Stimulated activated CD8-positive, alpha-beta memory T cell treated with anti-CD3 and anti-CD28 coated beads, Interleukin-4, amount 100 ng/mL, for 1 hour (primary cell): ENCODE measurements at places on chromosomes 7 and 10.

DNA sequence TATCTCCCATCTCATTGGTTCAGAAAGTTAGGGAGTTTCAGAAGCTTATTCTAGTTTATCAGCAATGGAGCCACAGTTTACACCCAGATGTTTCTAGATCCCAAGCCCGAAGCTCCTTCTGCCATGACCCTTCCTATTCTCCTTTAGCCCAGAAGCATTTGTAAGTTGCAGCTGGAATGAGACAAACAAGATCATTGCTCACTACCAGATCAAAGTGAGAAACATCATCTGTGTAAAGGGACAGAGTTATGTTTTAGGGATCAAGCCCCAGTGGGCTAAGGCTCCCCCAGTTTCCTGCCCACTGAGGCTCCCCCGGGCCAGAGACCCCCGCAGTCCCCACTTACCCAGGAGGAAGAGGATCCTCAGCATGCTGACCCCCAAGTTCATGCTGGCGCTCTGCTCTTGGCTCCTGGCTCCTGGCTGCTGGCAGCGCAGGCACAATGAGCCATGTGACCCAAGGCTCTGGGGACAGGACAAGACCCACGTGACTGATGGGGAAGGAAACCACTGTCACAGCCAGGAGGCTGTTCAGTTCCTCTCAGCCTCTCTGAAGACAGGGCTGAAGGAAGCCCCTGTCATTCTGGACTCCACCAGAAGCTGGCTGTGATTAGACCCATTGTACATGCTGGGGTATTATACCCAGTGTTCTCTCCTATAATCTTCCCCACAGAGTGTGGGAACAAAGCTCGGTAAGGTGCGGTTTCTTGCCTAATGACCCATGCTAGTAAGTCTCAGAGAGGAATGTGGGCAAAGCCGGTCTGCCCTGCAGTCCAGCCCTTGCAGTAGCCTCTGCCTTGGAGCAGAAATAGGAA lies at the start of gene TMEM273:
TSS of gene TMEM273 (minus strand) at position 442 of the 812 bp plus-strand sequence. CDS start at position 387, 55 bp downstream.
- no peak for DNase-seq

GRCh38 chr7:107043491-107043890 lies 1.0 kb upstream of the PRKAR2B start:
- DNase-seq: no peak

- DNase-seq: no peak
Observed at GRCh38 chr7:129550693-129551360, 48.5 kb downstream of the SMKR1 start.

DNA sequence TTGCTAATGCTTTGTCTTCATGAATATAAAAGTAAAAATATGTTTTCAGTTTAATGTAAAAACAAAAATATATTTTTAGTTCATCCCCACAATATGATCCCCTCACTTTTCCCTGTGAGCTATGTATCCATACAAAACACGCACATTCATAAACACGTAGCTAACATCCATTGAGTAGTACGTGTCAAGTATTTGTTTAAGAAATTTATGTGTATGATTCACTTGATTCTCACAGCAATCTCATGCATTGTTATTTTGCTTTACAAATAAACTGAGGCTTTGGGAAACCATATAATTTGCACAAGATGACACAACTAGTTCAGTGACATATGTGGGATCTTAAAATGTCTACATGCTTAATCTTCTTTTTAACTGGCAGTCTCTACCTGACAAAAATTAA lies 329.6 kb upstream of the SEMA3C start:
- DNase-seq: no peak

DNA sequence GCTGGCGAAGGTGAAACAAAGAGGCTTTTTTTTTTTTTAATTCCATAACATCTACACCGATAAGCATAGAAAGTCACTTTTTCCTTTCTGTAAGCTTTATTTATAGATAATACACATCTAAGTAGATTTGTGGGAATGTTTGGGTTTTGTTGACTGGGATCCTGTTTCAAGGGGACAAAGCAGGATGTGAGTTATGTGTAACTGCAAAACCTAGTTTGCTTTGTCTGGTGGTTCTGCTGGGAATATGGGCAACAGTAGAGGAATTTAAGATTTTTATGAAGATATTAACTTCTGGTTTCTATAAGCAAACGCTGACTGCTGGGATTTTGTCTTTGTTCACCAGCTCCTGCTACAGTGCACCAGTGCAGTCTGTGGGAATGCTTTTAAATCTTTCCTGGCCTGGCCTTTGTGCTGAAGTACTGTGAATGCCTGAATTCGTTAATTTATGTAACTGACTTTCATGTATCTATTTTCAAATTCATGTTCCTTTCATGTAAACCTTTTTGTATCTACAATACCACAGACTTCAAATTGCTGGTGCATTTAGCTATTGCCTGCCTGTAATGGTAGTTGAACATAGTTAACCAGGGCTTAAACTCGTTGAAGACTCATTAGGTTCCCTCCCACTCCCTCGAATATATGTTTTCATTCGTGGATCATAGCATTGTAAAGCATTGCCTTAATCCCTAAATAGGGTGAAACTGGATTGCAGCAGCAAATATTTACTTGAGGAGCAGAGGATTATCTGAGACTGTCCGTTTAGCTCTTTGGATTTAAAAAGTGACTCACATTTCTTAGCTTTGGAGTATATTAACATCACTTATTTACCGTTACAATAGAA lies 1.5 kb downstream of the KLHL7 start:
- DNase-seq: no peak

- DNase-seq: no peak
Observed at GRCh38 chr7:116579835-116580234, 55.0 kb downstream of the CAV1 start.

DNA sequence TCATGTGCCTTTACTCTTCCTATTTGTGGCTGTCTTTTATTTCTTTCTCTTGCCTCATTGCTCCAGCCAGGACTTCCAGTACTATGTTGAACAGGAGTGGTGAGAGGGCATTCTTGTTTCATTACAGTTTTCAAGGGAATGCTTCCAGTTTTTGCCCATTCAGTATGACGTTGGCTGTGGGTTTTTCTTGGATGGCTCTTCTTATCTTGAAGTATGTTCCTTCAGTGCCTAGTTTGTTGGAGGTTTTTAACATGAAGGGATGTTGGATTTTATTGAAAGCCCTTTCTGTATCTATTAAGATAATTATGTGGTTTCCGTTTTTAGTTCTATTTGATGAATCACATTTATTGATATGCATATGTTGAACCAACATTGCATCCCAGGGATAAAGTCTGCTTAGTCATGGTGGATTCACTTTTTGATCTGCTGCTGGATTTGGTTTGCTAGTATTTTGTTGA lies 96.8 kb downstream of the GLCCI1 start:
- DNase-seq: no peak

DNA sequence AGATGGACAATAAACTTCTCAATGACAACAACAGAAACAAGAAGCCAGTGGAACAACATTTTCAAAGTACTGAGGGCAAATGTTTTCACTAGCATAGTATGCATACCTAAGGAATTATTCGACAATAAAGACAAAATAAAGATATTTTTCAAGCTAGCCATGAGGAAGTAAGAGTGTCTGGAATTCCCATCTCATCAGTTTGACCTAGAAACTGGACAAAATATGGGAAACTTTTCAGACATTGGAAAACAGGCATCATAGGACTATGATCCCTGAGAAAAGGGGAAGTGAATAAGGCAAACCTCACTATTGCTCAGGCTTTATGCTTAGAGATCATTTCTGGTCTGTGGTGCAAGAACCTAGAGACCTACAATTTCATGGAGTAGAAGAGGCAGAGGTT lies 86.3 kb downstream of the OAT start:
- DNase-seq: no peak

GRCh38 chr7:42940985-42941847 lies 9.0 kb downstream of the MRPL32 start:
- peak; percentile 58 for DNase-seq

GRCh38 chr7:35761871-35762677 lies 38.8 kb upstream of the SEPTIN7 start:
- DNase-seq: no peak

DNA sequence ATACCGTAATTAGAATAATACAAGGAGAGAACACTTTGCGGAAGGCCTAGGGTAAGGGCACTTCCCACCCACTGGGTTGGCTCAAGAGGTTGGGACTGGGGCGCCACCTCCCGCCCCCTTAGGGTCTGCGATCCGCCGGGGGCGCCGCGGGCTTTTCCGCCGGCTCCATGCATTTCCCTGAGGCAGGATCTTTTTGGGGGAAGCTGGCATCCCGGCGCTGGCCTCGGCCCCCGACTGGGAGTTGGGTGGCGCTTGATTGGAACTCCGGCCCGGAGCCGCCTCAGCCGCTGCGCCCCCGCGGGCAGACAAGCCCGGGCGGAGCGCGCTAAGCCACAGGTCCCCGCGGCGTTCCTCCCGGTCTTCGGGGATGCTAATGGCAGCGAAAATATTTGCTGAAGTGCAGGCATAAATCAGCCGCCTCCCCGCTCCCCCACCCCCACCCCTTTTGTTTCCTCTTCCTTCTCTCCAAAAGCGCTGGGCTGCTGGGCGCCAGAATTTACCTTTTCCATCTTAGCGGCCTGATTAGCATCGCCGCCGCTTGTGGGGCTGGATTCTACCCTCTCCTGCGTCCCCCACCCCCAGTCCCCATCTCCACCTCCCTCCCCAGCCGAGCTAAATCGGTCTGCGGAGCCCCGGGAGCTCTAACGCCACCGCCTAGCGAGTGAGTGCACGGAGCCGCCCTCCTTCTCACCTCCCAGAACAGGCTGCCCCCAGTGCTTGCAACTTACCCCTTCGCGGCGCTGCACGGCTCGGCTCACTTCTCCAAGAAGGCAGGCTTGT lies 5.1 kb downstream of the UNC5B start:
- DNase-seq: no peak

GRCh38 chr10:133405844-133406527 lies 12.0 kb downstream of the MTG1 start:
- no peak for DNase-seq

DNA sequence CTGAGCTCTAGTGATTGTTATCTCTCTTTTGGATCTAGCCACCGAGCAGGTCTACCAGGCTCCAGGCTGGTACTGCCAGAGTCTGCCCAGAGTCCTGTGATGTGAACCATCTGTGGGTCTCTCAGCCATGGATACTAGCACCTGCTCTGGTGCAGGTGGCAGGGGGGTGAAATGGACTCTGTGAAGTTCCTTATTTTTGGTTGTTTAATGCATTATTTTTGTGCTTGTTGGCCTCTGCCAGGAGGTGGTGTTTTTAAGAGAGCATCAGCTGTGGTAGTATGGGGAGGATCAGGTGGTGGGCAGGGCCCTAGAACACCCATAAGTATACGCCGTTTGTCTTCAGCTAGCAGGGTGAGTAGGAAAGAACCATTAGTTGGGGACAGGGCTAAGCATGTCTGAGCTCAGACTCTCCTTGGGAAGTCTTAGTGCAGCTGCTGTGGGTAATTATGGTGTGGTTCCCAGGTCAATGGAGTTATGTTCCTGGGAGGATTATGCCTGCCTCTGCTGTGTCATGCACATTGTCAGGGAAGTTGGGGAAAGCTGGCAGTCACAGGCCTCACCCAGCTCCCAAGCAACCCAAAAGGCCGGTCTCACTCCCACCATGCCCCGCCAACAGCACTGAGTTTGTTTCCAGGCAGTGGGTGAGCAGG lies 81.8 kb downstream of the NPSR1 start:
- no peak for DNase-seq

DNA sequence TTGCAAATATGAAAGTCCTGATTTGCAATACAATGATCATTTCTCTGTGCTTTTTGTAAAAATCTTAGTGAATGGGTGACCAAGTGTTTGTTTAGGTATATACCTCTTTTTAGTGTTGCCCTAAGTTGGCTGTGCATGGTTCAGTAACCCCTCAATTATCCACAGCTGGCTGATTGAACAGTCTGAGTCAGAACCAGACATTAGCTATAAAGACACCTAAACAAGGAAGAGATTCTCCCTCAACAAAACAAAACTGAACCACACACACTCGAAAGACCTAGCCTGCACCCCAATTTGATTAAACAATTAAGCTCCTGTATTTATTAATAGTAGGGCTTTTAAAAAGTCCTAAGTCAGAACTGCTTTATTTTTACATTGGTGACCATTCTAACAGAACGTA lies 2.8 kb downstream of the RSBN1L start:
- no peak for DNase-seq

DNA sequence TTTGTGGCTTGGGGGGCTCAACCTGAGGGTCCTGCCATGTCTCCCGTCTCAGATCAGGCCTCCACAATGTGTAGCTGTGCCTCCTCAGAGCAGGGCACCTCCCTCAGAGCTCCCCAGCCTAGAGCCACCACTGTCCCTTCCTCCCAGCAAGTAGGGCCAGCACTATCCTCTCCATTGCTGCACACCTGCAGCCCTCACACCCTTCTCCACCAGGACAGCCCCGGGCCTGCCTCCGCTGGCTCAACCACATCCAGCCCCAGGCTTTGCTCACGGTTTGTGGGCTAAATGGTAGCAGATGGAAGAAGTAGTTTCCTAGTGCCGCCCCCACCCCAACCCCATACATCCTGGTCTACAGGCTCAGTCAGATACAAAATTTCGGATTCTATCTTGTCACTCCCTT lies 10.1 kb downstream of the NFKB2 start:
- DNase-seq: no peak

DNA sequence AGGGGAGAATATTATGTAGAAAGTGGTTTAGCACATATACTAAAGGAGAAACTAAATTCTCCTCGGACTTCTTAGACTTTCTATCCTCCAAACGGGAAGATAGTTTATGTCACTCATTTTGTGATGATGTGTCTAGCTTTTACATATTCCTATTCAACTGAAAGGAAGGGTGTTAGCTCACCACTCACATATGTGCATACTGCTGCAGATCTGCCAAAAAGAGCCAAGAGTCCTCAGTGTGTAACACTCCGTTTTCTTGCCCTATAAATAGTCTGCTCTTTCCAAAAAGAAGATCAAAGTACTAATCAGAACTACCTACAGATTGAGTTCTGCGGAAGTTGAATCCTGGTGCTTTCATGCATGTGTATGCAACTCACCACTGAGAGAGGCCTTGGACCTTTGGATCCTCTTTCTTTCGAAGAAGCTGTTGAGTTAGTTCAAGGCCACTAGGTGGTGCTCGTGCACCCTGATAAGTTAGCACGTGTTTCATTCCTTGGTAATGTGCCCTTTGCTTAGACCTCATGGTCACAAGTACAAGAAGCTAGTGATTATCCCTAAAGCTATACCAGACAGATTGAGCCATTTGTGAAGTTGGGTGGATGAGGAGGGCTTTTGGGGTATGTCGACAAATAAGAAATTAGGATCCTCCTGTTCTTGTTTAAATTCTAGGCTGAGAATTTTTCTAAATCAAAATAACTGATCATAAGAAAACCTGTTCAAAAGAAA lies 14.1 kb downstream of the YAE1 start:
- DNase-seq: peak; percentile 61

DNA sequence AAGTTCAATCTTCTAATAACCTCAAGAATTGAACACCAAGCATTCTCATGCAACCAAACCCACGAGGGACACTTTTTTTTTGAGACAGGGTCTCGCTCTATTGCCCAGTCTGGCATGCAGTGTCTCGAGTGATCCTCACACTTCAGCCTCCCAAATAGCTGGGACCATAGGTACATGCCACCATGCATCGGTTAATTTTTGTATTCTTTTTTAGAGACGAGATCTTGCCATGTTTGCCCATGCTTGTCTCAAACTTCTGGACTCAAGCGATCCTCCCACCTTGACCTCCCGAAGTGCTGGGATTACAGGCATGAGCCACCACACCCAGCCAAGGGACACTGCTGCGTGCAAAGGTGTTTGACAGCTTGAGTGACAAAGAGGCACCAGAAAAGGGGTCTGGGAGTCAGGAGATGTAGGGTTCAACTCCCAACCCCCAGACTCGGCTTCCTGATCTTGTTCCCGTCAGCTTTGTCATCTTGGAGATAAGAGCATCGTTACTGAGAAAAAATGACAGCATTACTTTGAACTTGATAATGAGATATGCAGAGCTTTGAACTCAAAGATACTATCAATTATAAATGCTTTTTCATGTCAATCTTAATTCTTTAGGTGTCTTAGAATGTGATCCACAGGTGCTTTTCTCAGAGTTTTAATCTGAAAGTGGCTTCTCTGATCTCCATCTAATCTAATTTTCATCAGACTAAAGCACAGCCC lies 1.6 kb upstream of the CYTH3 start:
- no peak for DNase-seq
